K562 (cell line): ENCODE measurements at places on chromosomes 13 and 19. TPM values are rescaled to one million over a fixed set of nuclear protein-coding genes. Genes with fewer than 3 reads are reported as not detected.
A peak's percentile ranks its signal among the peaks of the same experiment; 100 is the strongest.

Gene SYNE4
- total RNA-seq: 0.53 and 0.72 TPM in 2 replicates

Gene ANKRD24
- total RNA-seq: 0.07 and 0.38 TPM in 2 replicates

Gene CEACAM20
- not detected in 2 replicates for total RNA-seq

Gene ZFP36
- 17.1 and 20.1 TPM in 2 replicates for total RNA-seq

Gene C19orf67
- total RNA-seq: 1.1 and 2.1 TPM in 2 replicates

Gene OR7A10
- not detected in 2 replicates for total RNA-seq

- H3K27me3 ChIP-seq: peaks cover 34% of the 10 kb centered on the region
- DNase-seq: no peak
- H3K27ac ChIP-seq: no peak overlapping the region
- H3K4me3 ChIP-seq: no peak overlapping the region
- H3K4me1 ChIP-seq: peaks cover 27% of the 10 kb centered on the region
These were observed 29.6 kb upstream of the TMEM255B start for GRCh38 chr13:113729187-113730019.

GRCh38 chr19:17576758-17577456 lies 21.5 kb downstream of the COLGALT1 start:
- H3K36me3 ChIP-seq: peaks cover 75% of the 10 kb centered on the region
- H3K27ac ChIP-seq: no peak overlapping the region
- H3K27me3 ChIP-seq: no peaks in the 10 kb centered on the region
- H3K4me3 ChIP-seq: peak overlapping the region; percentile 24
- peak; percentile 99 for DNase-seq
- peaks cover 13% of the 10 kb centered on the region for H3K4me1 ChIP-seq

DNA sequence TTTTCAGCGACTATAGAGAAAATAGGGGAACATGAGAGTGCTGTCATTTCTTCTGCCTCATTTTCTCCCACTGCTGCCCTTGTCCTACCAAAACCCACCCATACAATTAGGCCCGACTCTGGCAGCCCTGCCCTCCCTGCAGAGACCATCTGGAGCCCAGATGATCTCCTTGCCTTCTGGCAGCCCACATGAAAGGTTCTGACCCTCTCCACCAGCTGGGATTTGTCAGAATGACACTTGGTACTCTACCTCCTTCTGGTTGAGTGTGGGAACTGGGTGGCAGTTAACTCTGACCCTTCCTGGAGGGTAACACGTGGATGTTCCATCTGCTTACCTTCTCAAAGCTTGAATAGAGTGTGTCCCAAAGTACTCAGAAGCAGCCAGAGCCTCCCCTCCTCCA lies 21.0 kb upstream of the SIAH3 start:
- no peaks in the 10 kb centered on the region for H3K4me1 ChIP-seq
- peaks cover 11% of the 10 kb centered on the region; the same call in 1 of the 2 replicates for H3K27me3 ChIP-seq
- no peaks in the 10 kb centered on the region for H3K36me3 ChIP-seq
- DNase-seq: no peak
- H3K4me3 ChIP-seq: no peak overlapping the region
- no peak overlapping the region for H3K27ac ChIP-seq

DNA sequence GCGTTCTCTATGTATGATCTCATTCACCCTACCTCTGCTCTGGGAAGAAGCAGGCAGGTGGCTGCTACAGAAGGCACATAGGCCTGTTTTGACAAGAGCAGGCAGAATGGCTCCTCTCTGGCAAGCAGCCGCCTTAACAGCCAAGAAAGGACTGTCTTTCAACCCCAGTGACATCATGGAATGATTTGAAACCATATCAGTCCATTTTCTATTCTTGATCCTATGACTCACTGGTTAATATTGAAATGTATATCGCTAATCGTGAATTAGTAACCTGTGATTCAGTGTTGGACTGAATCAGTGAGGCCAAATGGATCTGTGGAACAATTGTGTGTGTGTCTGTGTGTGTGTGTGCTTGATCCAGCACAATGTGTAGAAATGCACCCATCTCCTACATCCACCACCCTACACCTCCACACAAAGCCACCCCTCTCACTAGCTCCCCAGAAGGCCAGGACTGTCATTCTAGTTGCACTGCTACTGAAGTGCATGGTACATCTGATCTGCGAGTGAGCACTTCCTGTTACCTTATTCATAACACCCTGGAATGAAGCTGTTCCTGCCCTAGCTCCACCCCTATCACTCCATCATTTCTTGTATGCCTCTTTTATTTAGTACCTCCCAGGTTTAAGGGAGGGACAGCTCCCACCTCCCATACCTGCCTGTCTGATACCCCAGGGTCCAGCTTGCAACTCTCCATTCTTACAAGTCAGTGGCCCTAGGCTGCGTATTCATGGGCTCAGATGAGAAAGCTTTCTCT lies 460.0 kb downstream of the FOXO1 start:
- no peaks in the 10 kb centered on the region for H3K27me3 ChIP-seq
- H3K4me1 ChIP-seq: no peaks in the 10 kb centered on the region
- no peaks in the 10 kb centered on the region for H3K36me3 ChIP-seq
- no peak for DNase-seq

DNA sequence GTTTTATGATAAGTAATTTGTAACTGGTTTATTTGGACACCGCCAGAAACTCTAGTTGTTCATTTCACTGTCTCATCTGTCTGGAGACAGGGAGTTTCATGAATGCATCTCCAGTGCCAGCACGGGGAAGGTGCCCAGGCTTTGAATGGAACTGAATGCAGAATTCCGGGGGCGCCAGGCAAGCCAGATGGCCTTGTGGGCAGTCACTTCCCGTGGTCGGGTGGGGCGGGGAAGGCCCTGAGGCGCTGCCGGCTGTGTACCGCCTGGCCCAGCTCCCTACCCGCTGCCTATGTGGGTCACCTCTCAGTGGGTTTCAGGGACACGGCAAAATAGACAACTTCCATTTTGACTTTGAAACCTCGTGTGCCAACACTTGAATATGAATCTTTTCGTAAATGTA lies 28.8 kb upstream of the MCF2L start:
- no peak overlapping the region for H3K27ac ChIP-seq
- DNase-seq: no peak
- no peaks in the 10 kb centered on the region for H3K27me3 ChIP-seq
- H3K4me3 ChIP-seq: no peak overlapping the region

DNA sequence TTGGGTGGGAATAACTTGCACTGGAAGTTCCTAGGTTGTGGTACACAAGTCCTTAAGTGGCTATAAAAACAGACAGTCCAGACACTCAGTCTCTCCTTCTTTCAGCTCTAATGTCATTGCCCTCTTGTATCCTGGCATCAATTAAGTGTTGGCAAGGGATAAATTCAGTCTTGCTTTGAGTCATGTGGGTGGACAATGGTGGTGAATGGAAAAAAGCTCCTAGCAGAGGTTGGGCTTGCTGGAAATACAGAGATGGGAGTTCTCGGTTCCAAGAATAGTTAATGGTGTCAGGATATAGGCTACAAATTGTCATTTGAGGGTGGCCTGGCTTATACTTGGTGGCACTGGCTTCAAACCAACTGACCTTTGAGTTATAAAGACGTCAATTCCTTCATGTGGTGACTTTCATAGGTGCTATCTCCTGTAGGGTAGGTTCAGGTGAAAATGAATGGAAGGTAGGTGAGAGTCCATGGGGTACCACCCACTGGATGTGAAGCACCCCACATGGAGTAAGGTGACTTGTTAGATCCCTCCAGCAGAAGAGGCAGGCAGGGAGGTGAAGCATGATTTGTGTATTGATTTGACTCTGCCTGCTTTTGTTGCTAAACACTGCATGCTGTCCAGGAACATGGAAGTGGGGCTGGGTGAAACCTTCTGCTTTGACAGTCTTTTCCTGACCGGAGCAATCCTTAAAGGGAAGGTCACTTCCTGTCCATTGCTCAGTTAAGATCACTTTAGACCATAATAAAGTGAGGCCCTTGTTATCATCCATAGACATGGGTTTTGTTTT lies 102.0 kb downstream of the LACC1 start:
- no peak overlapping the region for H3K27ac ChIP-seq
- no peak for DNase-seq
- H3K4me1 ChIP-seq: no peaks in the 10 kb centered on the region

DNA sequence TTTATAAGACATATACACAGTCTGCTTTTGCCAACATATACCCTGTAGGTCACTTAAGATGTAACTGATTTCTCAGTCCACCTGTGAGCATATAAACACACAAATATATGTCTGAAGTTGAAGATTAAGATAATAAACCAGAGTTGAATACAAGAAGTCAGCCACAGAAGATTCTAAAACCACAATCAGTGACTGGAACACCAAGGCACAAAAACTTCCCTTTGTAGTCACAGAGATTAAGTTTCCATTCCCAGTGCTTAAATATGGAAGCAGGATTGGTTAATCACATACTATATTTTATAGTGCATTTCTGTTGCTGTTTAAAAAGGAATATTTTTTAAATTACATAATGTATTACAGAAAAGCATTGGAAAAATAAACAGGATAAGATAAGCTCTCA lies 39.9 kb downstream of the MTMR6 start:
- no peaks in the 10 kb centered on the region for H3K27me3 ChIP-seq
- H3K36me3 ChIP-seq: peaks cover 3% of the 10 kb centered on the region; the same call in 1 of the 3 replicates
- no peak overlapping the region for H3K27ac ChIP-seq
- H3K4me1 ChIP-seq: no peaks in the 10 kb centered on the region
- no peak overlapping the region for H3K4me3 ChIP-seq

DNA sequence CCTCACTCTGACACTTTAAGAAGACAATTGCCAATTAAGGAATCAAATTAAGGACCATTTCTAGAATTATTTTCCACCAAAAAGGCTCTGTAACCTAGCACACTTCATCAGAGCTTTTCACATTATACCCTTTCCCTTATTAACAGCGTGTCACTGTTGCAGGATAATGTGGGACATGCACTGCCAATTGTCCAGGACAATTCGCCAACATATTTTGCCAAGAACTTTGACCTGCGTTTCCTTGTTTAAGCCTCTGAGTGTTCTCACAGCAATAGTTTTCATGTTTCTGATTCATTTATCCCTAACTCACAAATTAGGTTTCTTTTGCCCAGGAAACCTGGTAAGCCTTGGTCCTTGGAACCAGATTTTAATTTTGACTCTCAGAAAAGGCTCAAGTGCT lies 13.3 kb downstream of the COL4A1 start:
- no peak overlapping the region for H3K4me3 ChIP-seq
- H3K27me3 ChIP-seq: peaks cover 12% of the 10 kb centered on the region
- DNase-seq: no peak
- no peaks in the 10 kb centered on the region for H3K36me3 ChIP-seq
- peaks cover 2% of the 10 kb centered on the region; the same call in 1 of the 2 replicates for H3K4me1 ChIP-seq

GRCh38 chr13:106187501-106188095 lies 347.9 kb downstream of the EFNB2 start:
- H3K4me1 ChIP-seq: no peaks in the 10 kb centered on the region
- no peaks in the 10 kb centered on the region for H3K36me3 ChIP-seq
- no peak overlapping the region for H3K27ac ChIP-seq
- no peak overlapping the region for H3K4me3 ChIP-seq

GRCh38 chr19:55322204-55322885 lies 2.8 kb downstream of the TMEM150B start:
- no peaks in the 10 kb centered on the region for H3K36me3 ChIP-seq
- no peak overlapping the region for H3K27ac ChIP-seq
- peaks cover 47% of the 10 kb centered on the region for H3K4me1 ChIP-seq

DNA sequence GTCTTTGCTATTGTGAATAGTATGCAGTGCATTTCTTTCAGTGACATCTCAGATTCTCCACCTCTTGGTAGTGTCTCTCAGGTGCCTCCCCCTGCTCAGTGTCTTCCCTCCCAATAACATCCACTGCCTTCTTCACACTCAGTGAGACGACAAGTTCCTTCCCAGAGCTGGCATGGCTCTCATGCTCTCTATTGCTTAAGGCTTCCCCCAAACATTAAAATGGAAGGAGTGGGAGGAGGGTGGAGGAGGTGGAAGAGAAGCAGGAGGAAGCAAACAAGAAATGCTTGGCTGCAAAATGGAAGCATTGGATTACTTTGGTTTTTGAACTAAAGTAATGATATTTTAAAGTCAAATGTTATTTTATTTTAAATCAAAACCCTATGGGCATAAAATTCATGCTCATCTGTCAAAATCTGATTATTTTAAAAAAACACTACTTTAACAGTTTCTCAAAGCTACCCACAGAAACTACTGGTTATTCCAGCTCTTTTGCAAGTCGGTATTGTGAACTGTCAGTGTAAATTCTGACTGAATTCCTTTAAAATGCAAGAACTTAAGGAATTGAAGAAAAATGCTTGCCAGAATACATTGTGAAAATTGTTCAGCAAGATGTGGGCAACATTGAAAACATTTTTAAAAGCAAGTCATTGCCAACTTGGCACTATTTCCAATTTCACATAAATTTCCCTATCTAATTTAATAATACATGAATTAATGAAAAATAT lies 727.6 kb upstream of the ARGLU1 start:
- no peak for DNase-seq
- no peak overlapping the region for H3K4me3 ChIP-seq
- no peak overlapping the region for H3K27ac ChIP-seq
- H3K36me3 ChIP-seq: no peaks in the 10 kb centered on the region

DNA sequence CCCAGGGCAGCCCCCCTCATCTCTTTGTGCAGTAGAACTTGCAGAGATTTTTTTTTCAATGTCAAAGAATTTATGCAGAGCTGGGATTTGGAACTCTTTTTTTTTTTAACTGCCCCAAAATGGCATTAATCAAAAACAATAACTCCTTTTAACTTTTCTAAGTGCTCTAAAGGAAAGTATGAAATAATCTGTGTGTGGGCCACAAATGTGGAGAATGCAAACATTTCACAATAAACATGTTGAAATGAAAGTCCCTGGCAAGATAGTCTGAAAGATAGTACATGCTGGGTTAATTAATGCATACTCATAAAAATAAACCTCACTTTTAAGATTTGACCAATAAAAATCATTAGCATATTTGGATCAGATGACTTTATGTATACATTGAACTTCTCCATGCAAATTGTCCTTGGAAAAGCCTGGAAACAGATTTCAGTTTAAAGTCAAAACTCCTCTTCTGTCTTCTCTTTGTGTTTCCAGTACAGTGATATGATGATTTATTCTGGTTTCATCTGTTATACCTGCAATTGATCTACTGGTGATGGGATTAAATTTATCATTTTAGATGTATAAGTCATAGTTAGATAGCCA lies 30.5 kb upstream of the ZNF536 start:
- no peak overlapping the region for H3K27ac ChIP-seq
- no peaks in the 10 kb centered on the region for H3K36me3 ChIP-seq
- no peak for DNase-seq
- no peaks in the 10 kb centered on the region for H3K4me1 ChIP-seq

GRCh38 chr19:10839114-10840050 lies 3.4 kb upstream of the TMED1 start:
- H3K36me3 ChIP-seq: peaks cover 8% of the 10 kb centered on the region; the same call in 1 of the 3 replicates
- no peak overlapping the region for H3K4me3 ChIP-seq
- peaks cover 25% of the 10 kb centered on the region; the same call in 2 of the 3 replicates for H3K4me1 ChIP-seq

- H3K27me3 ChIP-seq: no peaks in the 10 kb centered on the region
- no peak for DNase-seq
- H3K27ac ChIP-seq: no peak overlapping the region
- no peaks in the 10 kb centered on the region for H3K36me3 ChIP-seq
- no peaks in the 10 kb centered on the region for H3K4me1 ChIP-seq
These were observed 420.6 kb downstream of the DCT start for GRCh38 chr13:94058821-94059360.

- H3K36me3 ChIP-seq: no peaks in the 10 kb centered on the region
- no peak for DNase-seq
- H3K4me1 ChIP-seq: no peaks in the 10 kb centered on the region
- H3K27me3 ChIP-seq: peaks cover 2% of the 10 kb centered on the region; the same call in 2 of the 3 replicates
- H3K27ac ChIP-seq: no peak overlapping the region
These were observed 242.5 kb upstream of the SERP2 start for GRCh38 chr13:44131069-44131614.
